ENCODE measurements at places on chromosomes 4 and X.

DNA sequence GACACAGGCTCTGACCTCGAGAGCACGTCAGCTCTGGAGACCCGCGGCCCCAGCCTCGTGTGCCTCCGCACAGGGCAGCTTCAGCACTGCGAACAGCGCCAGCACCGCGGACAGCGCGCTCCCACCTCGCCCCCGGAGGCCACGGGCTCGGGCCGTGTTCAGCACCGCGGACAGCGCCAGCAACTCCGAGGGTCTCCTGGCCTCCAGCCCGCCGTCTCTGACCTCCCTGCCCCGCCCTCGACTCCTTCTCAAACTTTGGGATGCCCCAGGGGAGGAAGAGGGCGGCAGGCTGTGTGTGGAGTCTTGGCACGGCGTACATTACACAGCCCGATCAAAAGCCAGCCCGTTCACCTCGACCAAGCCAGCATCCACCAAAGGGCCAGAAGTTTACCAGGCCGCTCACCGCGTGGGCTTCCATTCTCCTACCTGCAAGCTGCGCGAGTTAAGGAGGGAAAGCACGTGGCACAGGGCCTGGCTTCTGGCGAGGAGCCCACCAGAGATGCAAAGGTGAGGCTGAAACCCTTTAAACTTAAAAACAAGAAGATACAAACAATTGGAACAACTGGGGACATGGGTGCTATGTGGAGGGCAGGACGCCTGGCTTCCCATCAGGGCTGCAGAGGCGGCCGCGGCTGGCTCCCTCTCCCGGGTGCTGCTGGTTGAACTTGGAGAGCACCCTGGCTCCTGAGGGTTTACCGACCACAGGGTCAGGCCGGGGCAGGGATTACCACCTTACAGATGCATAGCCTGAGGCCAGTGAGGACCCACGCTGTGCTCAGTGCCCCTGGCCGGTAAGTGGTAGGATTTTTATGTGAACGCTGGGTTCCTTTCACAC is 4.5 kb upstream of the NKX1-1 start:
- no peak for DNase-seq

GRCh38 chrX:71618303-71618721 is at the start of gene CXCR3:
CXCR3 (minus strand) TSS chrX:71618511; CDS start chrX:71618449, 62 bp downstream.
- DNase-seq, result no peak

- no peak for DNase-seq
Measured at GRCh38 chr4:156677131-156677531, 294.5 kb downstream of the PDGFC start.

DNA sequence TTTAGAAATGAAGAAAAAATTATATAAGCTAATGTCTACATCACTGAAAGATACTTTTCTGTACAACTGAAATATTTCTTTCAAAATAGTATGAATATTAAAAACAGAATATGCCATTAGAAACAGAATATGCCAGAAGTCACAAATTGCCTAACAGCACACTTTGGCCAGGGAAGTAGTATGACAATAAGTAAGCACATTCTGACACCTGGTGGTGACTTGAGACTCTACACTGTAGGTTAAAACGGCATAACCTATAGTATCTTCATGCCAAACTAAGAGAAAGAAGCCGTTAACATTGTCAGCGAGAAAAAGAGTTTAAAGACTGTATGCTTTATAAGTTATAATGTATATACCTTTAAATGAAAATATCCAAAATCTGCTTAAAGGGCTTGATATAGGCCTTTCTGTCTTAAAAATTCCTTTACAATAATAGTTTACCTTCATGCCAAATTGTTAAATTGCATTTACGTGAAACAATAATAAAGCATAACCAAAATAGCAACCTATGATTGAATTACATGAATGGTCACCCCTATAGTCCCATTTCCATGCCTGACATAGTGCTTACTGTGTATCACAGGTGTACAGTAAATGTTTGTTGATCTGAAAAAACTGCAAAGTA is 32.8 kb downstream of the FAM13A start:
- peak; percentile 19 for DNase-seq

DNA sequence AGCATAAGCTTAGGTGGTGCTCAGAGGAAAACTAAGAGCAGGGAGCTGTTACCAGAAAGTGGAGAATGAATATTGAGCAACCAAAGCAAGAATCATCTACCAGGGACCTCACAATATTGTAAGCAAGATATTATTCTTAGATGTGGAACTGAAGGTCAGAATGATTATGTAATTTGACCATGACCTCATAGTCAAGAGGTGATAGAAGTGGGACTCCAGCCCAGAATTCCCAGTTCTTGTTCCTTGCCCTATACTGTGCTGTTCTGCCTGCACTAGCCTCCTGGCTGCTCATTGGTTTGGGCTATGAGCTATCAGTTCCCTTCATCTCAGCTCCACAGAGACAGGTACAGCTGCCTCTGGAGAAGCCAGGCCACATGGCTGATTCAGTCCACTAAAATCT is 229.4 kb downstream of the LDB2 start:
- DNase-seq, result no peak

- no peak for DNase-seq
Measured at GRCh38 chr4:147809211-147809610, 77.3 kb downstream of the ARHGAP10 start.

DNA sequence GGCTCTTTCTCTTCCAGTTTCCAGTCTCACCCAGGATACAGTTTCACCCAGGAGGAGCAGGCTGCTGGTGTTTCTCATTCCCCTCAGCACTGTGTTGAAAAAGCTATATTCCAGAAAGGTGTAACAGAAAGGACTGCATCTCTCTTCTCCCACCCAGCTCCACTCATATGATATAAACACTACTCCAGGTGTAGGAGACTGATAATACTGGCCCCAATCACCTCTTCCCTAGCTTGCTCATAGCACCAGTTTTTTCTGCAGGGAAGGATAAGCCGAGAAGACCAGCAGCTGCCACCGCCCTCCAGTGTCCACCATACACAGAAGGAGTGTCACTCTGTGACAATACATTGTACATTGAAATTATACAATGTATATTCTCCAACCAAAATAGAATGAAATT is 105.5 kb upstream of the STK26 start:
- no peak for DNase-seq

- no peak for DNase-seq
Measured at GRCh38 chr4:37561803-37562207, 124.4 kb downstream of the RELL1 start.

GRCh38 chrX:34659575-34659974 is 2.5 kb upstream of the TMEM47 start:
- DNase-seq, result no peak

- no peak for DNase-seq
Measured at GRCh38 chr4:81470456-81471297, 1.0 kb downstream of the RASGEF1B start.

DNA sequence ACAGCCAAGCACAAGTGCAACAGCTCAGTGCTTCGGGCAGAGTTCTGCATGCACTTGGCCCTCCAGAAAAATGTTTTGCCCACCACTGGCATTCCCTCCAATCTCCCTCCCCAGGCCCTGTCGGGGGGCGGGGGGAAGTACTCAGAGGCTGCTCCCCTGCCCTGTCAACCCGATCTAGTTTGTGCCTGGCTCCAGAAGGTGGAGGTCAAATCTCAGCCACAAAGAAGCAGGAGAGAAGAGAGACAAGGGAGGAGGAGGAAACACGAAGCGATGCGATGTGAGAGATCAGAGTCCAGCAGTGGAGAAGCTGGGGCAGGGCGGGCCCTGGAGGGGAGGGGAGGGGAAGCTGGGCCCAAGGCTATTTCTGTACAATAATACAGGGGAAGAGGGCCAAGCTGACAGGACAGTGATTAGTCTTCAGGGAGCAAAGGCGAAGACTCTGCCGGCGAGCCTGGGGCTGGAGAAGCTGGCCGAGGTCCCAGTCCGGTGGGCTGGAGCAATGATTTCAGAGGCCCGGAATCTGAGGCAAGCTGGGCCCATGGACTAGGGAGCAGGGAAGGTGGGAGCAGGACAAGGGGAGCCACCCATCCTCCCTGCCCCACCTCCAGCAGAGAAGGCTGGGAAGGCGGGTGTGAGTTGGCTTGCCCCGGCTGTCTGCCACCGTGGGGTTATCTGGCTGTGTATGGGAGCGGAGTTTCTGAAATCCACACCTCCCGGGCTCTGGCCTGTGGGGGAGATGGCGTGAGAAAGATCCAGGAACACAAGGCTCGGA is 167.1 kb downstream of the EFNB1 start:
- DNase-seq, result no peak

DNA sequence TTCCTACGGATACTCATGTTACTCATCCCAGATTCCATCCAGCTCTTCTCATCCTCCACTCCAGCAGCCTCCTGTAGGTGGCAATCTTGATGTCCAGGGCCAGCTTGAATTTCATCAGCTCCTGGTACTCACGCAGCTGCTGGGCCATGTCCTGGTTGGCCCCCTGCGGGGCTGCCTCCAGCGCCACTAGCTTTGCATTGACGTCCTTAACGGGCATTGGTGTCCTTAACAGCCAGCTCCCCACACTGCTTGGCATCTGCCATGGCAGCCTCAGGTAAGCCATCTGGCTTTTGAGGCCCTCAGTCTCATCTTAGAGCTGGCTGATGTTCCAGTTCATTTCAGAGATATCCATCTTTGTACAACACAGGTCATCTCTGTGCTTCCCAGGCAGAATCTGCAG is 223.7 kb downstream of the FGF13 start:
- no peak for DNase-seq

DNA sequence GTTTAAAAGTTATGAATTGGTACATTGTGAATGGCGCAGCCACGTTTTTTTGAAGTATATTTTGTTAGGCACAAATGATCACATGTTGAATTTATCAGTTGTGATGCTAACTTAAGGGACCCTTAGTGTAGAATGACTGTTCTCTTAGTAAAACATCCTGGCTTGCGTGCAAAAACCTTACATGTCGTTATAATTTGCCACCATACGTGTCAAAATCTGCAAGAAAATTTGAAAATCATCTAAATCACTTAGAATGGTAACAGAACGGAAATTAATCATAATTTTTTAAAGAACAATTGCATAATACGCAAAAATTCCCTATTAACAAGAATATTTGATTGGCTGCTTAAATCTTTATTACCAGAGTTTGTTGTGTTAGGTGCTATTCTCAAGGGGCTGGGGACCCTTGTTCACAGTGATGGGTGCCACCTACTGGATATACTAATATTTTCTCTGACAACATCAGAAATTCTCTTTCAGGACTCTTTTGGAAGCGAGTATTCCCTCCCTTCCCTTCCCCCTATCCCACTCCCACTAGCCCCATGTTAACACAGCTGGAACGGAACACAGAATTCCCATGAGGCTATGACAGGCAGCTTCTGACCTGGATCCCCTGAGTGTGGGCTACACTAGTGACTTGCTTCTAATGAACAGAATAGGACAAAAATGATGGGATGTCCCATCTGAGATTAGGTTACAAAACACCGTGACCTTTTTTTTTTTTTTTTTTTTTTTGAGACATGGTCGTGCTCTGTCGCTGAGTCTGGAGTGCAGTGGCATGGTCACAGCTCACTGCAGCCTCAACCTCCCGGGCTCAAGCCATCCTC is 71.8 kb downstream of the SUPT20HL2 start:
- no peak for DNase-seq

DNA sequence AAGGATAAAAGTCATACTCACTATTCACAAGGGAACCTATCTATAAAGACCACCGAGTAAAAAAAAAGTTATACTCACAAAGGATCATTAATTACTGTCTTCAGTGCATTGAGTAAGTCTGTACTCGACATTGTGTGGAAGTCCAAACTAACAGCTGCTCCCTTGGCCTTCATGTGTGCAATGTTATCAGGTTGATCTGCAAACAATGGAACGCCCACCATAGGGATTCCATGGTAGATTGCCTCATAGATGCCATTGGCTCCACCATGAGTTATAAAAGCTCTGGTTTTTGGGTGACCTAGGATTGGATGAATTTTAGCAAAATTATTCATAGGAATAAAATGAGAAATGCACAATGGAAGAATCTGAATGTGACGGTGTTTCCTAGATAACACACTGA is 10.6 kb downstream of the UGT2B4 start:
- DNase-seq, result no peak

DNA sequence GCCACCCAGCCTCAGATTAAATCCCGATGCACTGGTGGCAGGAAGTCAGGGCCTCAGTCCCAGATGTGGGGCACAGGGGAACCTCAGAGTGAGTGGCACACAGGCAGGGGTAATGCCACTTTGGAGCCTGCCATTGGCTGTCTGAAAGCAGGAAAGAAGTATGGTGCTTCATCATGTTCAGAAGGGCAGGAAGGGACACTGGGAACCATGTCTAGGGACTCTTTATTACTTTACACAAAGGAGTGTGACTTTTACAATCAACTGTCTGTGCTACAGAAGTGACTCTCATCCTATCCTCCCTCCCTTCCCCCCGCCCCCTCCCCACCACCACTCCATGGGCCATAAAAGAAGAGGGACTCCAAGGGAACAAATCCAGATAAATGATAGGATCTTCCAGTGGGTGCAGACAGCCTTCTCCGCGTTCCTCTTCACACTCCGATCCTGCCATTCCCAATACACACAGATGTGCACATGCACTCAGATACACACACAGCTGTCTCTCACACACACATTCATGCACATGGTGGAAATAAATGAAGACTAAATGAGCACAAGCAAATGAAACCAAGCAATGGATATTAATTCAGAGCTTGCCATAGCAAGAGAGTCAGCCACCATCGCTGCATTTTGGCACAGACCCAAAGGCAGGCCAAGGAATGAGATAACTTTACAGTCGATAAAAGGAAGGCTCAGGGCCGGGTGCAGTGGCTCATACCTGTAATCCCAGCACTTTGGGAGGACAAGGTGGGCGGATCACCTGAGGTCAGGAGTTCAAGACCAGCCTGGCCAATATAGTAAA is 2.5 kb upstream of the TMEM154 start:
- no peak for DNase-seq

DNA sequence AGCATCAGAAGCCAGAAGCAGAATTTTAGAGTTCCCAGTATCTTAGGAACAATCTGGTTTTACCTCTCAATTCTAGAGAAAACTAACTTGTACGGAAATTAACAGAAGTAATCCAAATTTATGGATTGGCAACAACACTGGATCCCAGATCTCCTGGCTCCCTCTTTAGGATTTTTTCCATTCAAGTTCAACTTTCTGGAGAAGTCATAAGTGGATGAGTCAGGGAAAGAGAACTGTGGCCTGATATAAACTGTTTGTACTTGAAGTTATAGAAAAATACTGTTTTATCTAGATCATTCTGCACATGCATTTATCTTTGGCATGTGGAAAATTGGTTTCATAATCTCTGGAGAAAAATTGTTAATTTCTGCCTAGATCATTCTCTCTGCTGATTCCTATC is 380.4 kb downstream of the PCDH7 start:
- no peak for DNase-seq

DNA sequence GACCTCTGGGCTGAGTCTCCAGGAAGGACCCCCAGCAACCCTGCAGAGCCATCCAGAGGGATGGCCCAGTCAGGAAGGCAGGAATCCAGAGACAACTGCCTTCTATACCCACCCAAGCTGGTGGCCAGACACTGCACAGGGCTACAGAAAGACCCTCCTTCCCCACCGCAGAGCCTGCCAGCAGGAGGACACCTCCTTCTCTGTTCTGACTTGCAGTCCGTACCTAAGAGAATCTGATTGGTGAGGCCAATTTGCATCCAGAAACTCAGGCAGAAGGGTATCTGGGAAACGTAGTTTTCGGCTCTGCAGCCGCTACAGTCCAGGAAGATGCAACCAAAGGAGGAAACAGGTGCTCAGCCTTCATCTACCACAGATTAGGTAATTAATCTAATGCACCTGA is 155.4 kb upstream of the FRG1 start:
- DNase-seq, result no peak
